ENCODE measurements at places on chromosomes 3 and 15.

GRCh38 chr15:66803182-66803729 lies 101.2 kb downstream of the SMAD6 start:
- no peak overlapping the region for H3K27ac ChIP-seq
- H3K4me3 ChIP-seq, result no peak overlapping the region
- no peaks in the 10 kb centered on the region for H3K36me3 ChIP-seq
- H3K27me3 ChIP-seq, result peaks cover 5% of the 10 kb centered on the region
- H3K4me1 ChIP-seq, result peaks cover 7% of the 10 kb centered on the region

DNA sequence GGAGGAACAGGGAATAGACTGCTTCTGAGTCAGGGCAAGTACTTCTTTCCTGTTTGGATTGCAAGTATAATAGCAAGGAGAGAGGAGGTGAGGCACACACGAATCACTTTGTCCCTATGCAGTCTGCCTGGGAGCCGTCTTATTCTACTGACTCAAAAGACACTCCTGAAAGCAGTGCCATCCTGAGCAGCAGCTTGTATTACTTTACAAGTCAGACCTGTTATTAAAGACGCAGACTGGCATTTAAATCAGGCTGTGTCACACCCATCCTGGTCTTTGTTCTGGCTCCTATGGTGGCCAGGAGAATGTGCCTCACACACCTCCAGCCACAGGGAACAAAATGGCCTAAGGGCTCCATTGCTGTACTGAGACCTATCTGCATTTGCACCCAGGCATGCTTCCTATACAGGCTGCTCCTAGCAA lies 17.9 kb upstream of the SQOR start:
- DNase-seq, result peak; percentile 22
- no peak overlapping the region for H3K4me3 ChIP-seq
- no peaks in the 10 kb centered on the region for H3K27me3 ChIP-seq

DNA sequence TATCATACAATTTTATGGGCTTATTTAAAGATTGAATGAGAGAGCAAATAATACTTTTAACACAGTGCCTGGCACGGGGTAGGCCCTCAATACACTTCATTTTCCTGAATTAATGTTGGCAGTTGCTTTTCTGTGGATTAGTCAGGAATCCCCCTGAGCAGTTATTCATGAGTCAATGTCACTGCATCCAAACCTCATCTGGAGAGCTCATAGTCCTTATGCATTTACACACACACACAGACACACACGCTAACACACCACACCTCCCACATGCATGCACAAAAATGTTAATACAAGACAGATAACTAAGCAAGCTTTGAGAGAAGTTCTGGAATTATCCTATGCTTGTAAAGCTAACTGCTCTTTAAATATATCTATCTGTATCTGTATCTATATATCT lies 34.0 kb upstream of the TNFAIP8L3 start:
- H3K4me1 ChIP-seq, result peaks cover 13% of the 10 kb centered on the region
- peaks cover 22% of the 10 kb centered on the region for H3K27me3 ChIP-seq
- H3K27ac ChIP-seq, result no peak overlapping the region
- no peak overlapping the region for H3K4me3 ChIP-seq
- DNase-seq, result no peak

DNA sequence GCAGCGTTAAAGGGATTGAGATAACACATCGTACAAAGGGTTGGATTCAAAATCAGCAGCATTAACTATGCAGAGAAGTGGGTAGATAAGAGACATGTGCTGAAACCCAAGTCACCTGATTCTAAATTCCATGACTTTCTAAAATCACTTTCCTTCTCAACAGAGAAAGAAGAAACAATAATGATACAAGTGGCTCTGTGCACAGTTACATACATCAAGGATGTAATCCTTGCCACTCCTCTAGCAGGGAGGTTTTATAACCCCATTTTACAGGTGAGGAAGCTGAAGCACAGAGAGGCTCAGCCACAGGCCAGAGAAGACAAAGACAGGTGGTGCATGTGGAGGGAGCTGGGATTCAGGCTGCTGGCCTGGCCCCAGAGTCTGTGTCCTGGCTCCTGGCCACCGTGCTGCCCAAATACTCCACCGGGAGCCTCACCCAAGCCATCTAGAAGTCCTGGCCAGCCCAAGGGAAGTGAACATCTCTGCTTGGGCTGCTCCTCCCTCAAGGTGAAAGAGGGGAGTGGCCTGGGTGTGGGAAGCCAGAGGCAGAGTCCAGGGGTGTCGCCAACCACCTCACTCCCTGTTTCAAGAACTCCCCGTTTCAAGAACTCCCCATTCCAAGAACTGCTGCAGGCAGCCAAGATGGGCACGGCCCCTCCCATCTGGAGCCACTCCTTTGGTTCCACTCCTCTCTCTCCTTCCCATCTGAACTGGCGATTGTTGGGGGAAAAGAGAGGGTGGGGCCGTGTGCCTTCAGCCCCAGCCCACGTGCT lies 147.1 kb downstream of the NUP210 start:
- DNase-seq, result no peak
- no peaks in the 10 kb centered on the region for H3K36me3 ChIP-seq
- peaks cover 24% of the 10 kb centered on the region for H3K27me3 ChIP-seq
- no peaks in the 10 kb centered on the region for H3K4me1 ChIP-seq
- no peak overlapping the region for H3K27ac ChIP-seq

DNA sequence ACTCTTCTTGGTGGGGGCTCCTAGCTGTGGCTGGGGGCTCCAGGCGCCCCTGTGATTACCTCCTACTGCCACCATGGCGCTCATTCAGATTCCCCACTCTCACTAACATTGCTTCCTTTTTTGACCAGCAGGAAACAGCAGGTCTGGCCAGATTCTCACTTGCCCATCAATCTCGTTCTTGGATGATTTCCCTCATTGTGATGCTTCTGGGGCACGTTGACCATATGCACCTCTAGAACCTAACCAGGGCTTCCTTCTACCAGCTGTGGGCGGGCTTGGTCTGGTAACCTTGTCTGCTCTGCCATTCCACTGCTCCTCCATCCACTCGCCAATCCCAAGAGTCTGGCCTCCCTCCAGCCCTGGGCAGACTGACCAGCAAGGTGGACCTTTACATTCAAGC lies 35.9 kb upstream of the PTPN23 start:
- no peaks in the 10 kb centered on the region for H3K27me3 ChIP-seq
- no peak for DNase-seq

DNA sequence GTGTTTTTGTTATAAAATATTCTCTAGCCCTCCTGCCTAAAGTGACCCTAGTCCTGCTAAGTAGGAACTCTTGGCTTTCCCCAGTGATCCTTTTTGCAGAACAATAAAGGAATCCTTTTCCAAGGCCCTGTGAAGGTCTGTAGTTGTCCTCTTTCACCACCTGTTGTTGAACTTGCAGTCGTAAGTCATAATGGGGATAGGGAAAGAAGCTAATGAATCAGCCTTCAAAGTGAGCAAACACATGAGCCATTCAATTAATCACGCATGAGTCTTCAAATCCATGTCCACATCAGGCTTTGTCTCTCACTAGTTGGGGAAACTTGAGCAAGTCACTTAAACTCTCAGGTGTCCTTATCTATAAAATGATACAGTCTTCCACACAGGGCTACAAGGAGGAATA lies 27.6 kb downstream of the ZNF860 start:
- H3K27me3 ChIP-seq, result peaks cover 19% of the 10 kb centered on the region
- H3K4me1 ChIP-seq, result peaks cover 4% of the 10 kb centered on the region
- H3K4me3 ChIP-seq, result no peak overlapping the region
- no peak overlapping the region for H3K27ac ChIP-seq

- H3K36me3 ChIP-seq, result no peaks in the 10 kb centered on the region
- H3K4me3 ChIP-seq, result no peak overlapping the region
- no peaks in the 10 kb centered on the region for H3K4me1 ChIP-seq
- no peak overlapping the region for H3K27ac ChIP-seq
Observed at GRCh38 chr15:66004618-66005262, 135.4 kb downstream of the RAB11A start.

Measured in activated CD8-positive, alpha-beta T cell treated with anti-CD3 and anti-CD28 coated beads, Interleukin-2, amount 10 ng/mL, durations not matched to agents 7 days and 5 days (primary cell).